ENCODE measurements at places on chromosomes 2 and 18.

GRCh38 chr2:119873350-119874315 lies 113.9 kb downstream of the PTPN4 start:
- no peak for DNase-seq

DNA sequence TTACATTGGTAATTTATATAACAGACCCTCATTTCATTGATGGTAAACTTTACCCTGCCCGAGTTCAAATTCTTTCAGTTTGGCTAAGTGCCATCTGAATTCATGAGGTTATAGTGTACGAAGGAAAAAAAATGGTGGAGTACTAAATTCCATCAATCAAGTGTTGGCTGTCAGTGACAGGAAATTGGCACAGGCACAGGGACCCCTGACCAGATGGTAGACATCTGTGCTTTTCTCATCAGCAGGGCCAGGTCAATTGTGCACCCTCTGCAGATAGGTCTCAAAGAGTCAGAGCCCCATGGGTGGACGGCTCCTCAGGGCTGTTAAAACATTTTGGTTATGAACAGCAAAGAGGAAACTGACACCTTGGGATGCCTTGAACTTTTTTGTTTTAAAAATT lies 439.2 kb downstream of the SETBP1 start:
- DNase-seq: no peak

DNA sequence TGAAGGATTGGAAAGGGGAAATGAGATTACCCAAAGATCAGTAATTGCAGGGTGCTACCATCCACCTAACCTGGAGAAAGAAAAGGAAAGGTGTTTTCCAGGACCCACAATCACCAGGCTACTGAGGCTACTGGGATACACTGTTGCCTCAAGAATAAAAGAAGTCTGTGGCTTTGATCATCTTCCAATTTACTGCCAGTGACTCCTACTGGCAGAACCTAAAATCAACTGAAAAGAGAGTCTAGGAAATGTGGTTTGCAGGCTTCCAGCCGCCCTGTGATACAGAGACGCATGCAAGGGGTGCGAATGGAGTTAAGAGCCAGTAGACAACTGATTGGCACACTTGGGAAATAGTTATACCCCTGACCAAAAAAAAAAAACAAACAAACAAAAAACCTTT lies 16.6 kb upstream of the TTL start:
- DNase-seq: no peak

- no peak for DNase-seq
Observed at GRCh38 chr2:54065411-54065810, 50.0 kb upstream of the ACYP2 start.

DNA sequence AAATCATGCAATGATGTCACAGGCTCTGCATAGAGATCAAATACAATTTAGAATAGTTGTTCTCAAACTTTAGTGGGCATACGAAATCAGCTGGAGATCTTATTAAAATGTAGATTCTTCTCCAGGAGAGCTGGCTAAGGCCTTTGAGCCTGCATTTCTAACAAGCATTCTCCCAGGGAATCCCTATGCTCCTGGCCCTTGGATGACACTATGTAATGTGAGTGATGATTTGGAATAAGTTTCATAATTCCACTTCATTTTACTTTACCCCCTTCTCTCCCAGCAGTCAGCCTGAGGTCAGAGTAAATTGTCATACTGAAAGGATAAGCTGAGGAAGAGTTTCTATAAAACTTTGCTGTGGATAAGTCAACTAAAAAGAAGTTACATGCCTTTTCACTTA lies 189.1 kb downstream of the UBE2E3 start:
- DNase-seq: no peak
